ENCODE measurements at places on chromosomes 1 and 21. TPM values are rescaled to one million over a fixed set of nuclear protein-coding genes. Genes with fewer than 3 reads are reported as not detected.

- DNase-seq = no peak
Observed at GRCh38 chr1:195195423-195196057, 1412.7 kb downstream of the KCNT2 start.

- DNase-seq = no peak
Observed at GRCh38 chr1:4978660-4979390, 324.4 kb downstream of the AJAP1 start.

DNA sequence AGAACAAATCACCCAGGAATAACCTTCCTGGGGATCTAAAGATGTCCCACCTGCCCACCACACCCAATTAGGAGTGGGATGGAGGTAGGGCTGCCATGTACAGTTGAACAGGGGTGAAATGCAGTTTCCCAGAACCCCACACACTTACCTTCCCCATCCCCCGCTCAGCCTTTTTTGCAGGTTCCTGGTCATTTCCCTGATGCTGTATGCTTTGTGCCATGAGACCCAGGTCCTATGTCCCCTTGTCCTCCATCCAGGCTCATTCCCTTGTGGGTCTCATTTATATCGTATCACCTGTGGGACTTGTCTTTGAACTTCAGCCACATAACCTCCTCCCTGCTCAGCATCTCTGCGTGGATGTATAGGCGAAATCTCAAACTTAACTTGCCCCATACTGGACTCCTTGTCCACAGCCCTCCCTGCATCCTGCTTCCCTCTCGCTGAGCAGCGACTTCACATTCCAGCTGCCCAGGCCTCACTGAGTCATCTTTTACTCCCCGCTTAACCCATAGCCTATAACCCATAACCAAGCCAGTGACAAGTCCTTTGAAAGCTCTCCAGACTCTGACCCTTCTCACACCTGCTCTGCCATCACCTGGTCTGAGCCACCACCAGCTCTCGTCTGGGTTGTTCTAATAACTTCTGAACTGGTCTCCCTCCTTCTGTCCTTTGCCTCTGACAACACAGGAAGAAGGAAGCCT is 4.7 kb downstream of the LDLRAD2 start:
- peak; percentile 47 for DNase-seq

The SEMA4A gene
- total RNA-seq = 1.4 TPM

The CHAF1B gene
- total RNA-seq = 0.49 TPM
